Kasumi-1 (cell line): ENCODE measurements at places on chromosomes 3 and 15.

DNA sequence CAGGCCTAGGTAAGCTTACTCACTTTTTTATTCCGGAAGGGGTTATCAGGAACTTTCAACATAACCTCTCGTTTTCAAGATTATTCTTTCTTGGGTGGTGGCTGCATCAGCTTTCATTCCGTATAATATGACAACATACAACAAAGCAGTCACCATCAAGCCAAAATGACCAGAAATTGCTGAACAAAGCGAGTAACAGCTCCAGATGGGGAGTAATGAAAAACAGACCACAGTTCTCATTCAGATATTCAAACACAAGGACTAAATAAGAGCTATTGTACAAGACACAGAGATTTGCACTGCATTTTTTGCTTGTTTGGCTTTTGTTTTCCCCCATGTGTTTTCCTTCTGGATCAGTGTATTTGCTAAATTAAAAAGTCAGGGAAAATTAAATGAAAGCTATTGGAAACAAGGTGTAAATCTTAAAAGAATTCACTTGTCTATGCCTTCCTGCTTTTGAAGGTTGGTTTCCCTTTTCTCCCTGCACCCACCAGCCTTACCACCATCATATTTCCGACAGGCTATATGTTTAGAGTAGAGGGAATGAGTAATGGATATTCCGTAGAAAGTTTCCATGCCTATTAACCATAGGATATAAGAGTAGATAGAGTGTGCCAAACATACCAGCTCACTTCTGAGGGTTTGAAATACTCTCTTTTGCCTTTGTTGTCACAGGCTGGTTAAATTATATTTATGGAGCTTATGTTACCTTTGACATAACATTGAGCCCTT lies 213.6 kb downstream of the RBMS3 start:
- no peak for DNase-seq

DNA sequence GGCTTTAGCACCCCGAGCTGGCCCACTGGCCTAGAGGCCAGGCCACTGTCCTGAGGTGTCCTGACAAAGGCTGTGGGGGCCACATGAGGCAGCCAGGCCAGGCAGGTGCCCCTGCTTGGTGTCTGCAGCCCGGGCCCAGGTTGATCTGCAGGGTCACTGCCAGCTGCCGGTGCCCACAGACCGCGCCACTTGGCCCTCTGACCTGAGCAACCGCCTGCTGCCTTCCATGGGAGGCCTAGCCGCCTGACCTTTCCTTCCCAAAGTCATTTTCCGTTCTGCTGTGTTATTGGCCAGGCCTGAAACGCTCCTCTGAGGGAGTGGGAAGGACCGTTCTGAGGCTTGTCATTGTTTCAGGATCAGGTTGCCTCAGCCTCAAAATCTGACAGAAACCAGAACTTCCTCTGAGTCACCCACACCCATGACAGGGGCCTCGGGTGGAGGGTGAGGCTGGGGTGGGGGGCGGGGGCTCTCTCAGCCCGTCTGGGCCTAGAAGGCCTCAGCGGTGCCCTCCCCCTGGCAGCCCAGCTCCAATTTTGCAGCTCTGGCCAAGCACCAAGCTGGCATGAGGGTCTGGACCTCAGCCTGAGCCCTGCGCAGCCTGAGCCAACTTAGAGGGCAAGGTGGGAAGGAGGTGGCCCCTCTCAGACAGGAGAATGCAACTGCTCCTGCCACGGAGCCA lies 140.7 kb upstream of the MEF2A start:
- DNase-seq: peak; percentile 72

DNA sequence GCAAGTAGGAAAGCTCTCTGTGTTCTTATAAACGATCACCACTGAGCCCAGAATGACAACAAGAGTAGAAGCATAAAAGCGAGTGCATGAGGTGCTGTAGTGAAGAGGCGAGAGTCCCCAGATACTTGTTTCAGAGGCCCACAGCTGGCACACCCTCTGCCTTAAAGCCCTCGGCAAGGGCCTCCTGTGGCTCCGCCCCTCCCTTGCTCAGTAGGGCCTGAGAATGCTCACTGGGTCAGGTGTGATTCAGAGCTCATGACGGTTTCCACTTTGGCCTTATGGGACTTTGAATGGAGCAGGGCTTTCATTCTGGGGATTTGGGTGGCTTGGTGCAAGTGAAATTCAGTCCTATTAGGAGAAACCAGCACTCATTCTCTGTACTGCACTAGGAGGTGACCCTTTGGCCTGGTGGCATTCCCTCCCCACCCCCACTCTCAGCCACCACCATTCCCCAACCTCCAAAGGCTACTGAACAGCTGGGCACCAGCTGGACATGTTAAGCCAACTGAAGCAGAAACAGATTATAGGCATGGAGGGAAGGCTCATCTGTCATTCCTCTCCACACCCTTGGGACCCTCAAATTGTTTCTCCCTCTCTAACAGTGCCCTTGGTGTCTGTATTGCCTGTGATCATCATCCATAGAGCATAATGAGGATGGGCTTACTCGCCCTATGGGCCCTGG lies 109.6 kb upstream of the CTDSPL start:
- DNase-seq: no peak

DNA sequence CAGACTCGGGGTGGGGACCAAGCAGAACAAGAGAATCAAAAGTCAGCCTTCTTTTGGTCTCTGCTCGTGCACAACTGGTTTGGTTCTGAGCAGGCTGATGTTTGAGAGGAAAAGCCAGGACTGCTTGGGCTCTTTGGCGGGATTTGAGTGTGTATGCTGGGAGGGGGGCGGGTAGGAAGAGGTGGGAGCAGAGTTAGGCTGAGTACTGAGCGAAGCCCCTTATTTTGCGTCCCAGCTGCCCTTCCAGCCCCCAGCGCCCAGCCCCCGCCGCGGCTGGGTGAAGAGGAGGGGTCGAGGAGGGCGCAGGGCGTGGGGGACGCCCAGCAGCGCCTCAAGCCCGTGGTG lies 153.5 kb upstream of the GOLIM4 start:
- DNase-seq: no peak

DNA sequence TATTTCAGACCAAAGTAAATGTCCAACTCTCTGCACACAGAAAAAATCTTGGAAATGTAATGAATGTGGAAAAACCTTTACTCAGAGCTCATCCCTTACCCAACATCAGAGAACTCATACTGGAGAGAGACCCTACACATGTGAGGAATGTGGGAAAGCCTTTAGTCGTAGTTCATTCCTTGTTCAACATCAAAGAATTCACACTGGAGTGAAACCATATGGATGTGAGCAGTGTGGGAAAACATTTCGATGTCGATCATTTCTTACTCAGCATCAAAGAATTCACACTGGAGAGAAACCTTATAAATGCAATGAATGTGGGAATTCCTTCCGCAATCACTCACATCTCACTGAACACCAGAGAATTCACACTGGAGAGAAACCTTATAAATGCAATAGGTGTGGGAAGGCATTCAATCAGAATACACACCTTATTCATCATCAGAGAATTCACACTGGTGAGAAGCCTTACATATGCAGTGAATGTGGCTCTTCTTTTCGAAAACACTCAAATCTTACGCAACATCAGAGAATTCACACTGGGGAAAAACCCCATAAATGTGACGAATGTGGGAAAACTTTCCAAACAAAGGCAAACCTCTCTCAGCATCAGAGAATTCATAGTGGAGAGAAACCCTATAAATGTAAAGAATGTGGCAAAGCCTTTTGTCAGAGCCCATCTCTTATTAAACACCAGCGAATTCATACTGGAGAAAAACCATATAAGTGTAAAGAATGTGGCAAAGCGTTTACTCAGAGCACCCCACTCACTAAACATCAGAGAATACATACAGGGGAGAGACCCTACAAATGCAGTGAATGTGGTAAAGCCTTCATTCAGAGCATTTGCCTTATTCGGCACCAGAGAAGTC lies 8.0 kb upstream of the ZNF501 start:
- no peak for DNase-seq

GRCh38 chr3:152319831-152320617 lies 51.3 kb downstream of the MBNL1 start:
- DNase-seq: peak; percentile 18
